Memory B cell (primary cell): ENCODE measurements at places on chromosomes 16 and 17.

- no peak overlapping the region for H3K4me3 ChIP-seq
- no peaks in the 10 kb centered on the region for H3K4me1 ChIP-seq
- H3K36me3 ChIP-seq, result no peaks in the 10 kb centered on the region
- no peak overlapping the region for H3K27ac ChIP-seq
Observed at GRCh38 chr17:43967251-43967875, 13.6 kb upstream of the PYY start.

DNA sequence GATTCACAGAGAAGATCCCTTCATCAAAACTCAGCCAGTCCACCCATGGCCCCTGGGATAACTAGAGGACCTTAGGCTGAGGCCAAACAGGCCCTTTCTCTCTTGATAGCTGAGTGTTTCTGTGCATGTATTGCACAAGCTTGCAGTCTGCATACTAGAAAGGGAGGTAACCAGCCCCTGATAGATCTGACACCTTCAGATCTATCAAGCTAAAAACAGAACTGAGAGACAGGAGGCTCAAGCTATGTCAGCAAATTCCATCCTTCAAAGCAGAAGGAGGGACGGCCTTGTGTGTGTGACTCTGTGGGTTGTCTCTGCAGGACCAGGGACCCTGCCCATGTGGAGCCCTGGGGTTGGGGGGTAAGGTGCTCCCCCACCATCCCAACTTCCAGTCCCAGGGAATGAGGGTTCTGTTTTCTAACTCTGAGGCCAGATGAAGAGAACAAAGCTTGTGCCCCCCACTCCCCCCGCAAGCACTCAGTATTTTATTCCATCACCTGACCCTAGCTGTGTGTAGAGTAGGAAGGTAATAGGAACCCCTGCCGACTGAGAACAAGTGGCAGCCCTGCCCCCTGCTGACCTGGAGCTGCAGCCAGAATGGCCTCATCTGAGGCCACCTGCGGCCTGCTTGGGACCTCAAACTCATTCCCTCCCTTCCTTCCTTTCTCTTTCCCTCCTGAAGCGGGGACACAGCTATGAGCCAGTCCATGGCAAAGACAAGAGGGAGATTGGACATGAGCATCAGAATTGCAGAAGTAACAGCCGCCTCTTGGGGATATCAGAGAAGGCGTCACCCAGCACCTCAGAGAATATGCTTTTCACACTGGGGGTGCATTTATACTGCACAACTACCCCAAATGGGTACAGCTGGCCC lies 63.8 kb downstream of the SMPD3 start:
- peak overlapping the region; percentile 48 for H3K4me3 ChIP-seq
- peaks cover 44% of the 10 kb centered on the region for H3K4me1 ChIP-seq
- H3K36me3 ChIP-seq, result no peaks in the 10 kb centered on the region
- peak; percentile 28 for DNase-seq

GRCh38 chr16:84292011-84292410 lies 2.7 kb upstream of the WFDC1 start:
- DNase-seq, result no peak
- H3K27me3 ChIP-seq, result peaks cover 31% of the 10 kb centered on the region
- H3K27ac ChIP-seq, result no peak overlapping the region
- peaks cover 8% of the 10 kb centered on the region for H3K4me1 ChIP-seq
- H3K4me3 ChIP-seq, result no peak overlapping the region

DNA sequence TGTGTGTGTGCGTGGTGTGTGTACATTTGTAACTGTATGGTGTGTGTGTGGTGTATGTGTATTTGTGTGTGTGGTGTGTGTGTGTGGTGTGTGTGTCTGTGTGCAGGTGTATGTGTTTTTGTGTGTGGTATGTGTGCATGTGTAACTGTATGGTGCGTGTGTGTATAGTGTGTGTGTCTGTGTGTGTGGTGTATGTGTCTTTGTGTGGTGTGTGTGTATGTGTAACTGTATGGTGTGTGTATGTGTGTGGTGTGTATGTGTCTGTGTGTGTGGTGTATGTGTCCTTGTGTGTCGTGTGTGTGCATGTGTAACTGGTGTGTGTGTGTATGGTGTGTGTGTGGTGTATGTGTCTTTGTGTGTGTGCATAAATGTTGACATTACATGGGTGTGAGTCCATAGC lies 163.7 kb upstream of the PLCG2 start:
- no peak for DNase-seq
- H3K4me1 ChIP-seq, result peaks cover 9% of the 10 kb centered on the region
- H3K4me3 ChIP-seq, result no peak overlapping the region
- H3K27ac ChIP-seq, result no peak overlapping the region
- H3K36me3 ChIP-seq, result peaks cover 7% of the 10 kb centered on the region

DNA sequence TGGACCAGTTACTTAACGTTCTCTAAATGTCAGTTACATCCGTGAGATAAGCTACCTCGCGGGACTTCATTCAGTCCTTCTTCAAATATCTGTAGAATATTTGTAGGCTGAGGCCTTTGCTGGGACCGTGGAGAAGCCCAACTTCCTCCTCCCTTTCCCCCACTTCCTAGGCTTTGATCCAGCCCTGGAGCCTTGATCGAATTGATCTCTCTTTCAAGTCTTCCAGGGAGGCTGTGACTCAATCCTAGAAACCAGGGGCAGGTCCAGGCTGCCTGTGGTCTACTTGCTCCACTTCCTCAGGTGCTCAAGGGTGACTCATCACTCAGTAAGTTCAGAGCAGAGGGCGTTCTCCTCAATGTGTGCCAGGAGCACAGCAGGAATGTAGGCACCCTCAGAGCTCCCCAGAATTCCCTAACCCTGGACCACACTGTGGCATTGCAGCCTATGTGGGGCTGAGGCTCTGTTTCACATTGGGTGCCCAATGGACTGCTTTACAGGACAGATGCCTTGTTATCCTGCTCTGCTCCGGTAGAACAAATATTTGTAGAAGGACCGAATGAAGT lies 11.2 kb upstream of the CEP20 start:
- no peaks in the 10 kb centered on the region for H3K36me3 ChIP-seq
- H3K4me1 ChIP-seq, result peaks cover 13% of the 10 kb centered on the region
- no peak overlapping the region for H3K27ac ChIP-seq
- DNase-seq, result no peak
- no peak overlapping the region for H3K4me3 ChIP-seq

GRCh38 chr17:41480136-41480535 lies 815 bp downstream of the KRT35 start:
- peaks cover 4% of the 10 kb centered on the region for H3K4me1 ChIP-seq
- no peaks in the 10 kb centered on the region for H3K36me3 ChIP-seq
- no peak for DNase-seq
- no peak overlapping the region for H3K27ac ChIP-seq

- H3K27me3 ChIP-seq, result no peaks in the 10 kb centered on the region
- H3K36me3 ChIP-seq, result no peaks in the 10 kb centered on the region
- no peak overlapping the region for H3K27ac ChIP-seq
- H3K4me3 ChIP-seq, result no peak overlapping the region
- H3K4me1 ChIP-seq, result no peaks in the 10 kb centered on the region
Observed at GRCh38 chr17:22286337-22287041, 594.2 kb downstream of the KCNJ18 start.

GRCh38 chr17:3447625-3448024 lies 14.0 kb upstream of the OR1E2 start:
- peaks cover 7% of the 10 kb centered on the region for H3K27me3 ChIP-seq
- H3K4me3 ChIP-seq, result no peak overlapping the region
- H3K4me1 ChIP-seq, result peaks cover under 1% of the 10 kb centered on the region
- no peak overlapping the region for H3K27ac ChIP-seq
- H3K36me3 ChIP-seq, result no peaks in the 10 kb centered on the region
- no peak for DNase-seq

DNA sequence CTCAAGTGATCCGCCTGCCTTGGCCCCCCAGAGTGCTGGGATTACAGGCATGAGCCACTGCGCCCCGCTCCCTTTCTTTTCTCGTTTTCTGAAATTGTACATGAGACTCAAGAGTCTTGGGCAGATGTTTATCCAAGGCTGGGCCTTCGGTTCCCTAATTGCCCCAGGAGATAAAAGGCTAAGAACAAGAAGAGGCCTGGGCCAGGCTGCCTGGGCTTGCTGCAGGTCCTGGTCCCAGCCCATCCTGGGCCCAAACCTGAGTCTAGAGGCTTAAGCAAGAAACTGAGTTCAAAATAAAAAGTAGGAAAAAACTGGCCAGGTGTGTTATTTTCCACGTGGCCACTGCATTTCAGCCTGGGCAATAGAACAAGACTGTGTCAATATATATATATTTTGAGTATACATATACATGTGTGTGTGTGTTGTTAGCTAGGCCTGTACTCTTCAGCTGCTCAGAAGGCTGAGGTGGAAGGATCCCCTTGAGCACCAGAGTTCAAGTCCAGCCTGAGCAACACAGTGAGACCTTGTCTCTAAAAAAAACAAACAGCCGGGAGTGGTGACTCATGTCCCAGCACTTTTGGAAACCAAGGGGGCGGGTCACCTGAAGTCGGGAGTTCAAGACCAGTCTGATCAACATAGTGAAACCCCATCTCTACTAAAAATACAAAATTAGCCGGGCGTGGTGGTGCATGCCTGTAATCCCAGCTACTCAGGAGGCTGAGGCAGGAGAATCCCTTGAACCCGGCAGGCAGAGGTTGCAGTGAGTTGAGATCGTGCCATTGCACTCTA lies 6.8 kb upstream of the CLUH start:
- H3K36me3 ChIP-seq, result no peaks in the 10 kb centered on the region
- no peak overlapping the region for H3K27ac ChIP-seq
- no peaks in the 10 kb centered on the region for H3K4me1 ChIP-seq
- H3K27me3 ChIP-seq, result peaks cover 2% of the 10 kb centered on the region

- DNase-seq, result no peak
- H3K36me3 ChIP-seq, result no peaks in the 10 kb centered on the region
- no peak overlapping the region for H3K27ac ChIP-seq
- no peaks in the 10 kb centered on the region for H3K27me3 ChIP-seq
- no peaks in the 10 kb centered on the region for H3K4me1 ChIP-seq
- H3K4me3 ChIP-seq, result no peak overlapping the region
Observed at GRCh38 chr16:49617710-49618330, 238.1 kb downstream of the ZNF423 start.

DNA sequence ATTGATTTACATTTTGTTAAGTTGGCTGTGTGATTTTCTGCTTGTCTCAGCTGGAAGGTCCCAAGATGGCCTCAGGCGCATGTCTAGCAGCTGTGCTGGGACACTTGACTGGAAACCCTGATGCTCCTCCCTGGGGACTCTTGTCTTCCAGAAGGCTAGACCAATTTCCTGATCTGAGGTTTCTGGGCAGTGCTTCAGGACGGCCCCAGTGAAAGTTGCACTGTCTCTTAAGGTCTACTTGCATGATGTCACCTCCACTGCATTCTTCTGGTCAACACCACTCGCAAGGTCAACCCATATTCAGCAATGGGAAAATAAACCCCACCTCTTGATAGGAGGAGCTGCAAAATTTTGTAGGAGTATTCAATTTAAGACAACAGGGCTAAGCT lies 116.0 kb downstream of the SALL1 start:
- H3K27me3 ChIP-seq, result peaks cover 1% of the 10 kb centered on the region
- no peak for DNase-seq
- no peaks in the 10 kb centered on the region for H3K36me3 ChIP-seq
- H3K27ac ChIP-seq, result no peak overlapping the region
- H3K4me3 ChIP-seq, result no peak overlapping the region

- no peak overlapping the region for H3K4me3 ChIP-seq
- H3K27me3 ChIP-seq, result no peaks in the 10 kb centered on the region
- no peaks in the 10 kb centered on the region for H3K4me1 ChIP-seq
Observed at GRCh38 chr17:41871789-41872188, 6.6 kb upstream of the KLHL11 start.

- no peak for DNase-seq
- no peaks in the 10 kb centered on the region for H3K4me1 ChIP-seq
- H3K36me3 ChIP-seq, result no peaks in the 10 kb centered on the region
- peaks cover 18% of the 10 kb centered on the region for H3K27me3 ChIP-seq
- no peak overlapping the region for H3K4me3 ChIP-seq
- H3K27ac ChIP-seq, result no peak overlapping the region
Observed at GRCh38 chr17:10815319-10815718, 11.4 kb upstream of the TMEM238L start.

GRCh38 chr16:58493756-58494431 lies 6.0 kb upstream of the NDRG4 start:
- no peak for DNase-seq
- no peak overlapping the region for H3K4me3 ChIP-seq
- H3K4me1 ChIP-seq, result peaks cover 9% of the 10 kb centered on the region
- H3K27me3 ChIP-seq, result peaks cover 12% of the 10 kb centered on the region

DNA sequence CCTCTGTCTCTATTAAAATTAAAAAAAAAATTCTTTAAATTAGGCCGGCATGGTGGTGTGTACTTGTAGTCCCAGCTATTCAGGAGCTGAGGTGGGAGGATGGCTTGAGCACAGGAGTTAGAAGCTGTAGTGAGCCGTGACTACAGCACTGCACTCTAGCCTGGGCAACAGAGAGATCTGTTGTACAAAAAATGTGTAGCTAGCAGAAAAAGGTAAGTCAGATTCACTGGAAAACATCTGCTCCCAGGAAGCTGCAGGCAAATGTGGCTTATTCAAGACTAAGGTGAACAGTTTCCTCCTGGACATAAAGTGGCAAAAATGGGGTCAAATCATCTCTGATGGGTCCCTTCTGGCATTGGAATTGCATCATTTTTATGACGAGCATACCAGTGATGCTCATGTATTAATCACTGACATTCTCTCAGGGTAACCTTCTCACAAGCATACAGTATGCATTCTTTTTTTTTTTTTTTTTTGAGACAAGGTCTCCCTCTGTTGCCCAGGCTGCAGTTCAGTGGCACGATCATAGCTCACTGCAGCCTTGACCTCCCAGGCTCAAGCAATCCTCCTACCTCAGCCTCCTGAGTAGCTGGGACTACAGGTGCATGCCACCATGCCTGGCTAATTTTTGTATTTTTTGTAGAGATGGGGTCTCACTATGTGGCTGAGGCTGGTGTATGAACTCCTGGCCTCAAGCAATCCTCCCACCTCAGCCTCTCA lies 48.7 kb downstream of the CPPED1 start:
- H3K36me3 ChIP-seq, result peaks cover 5% of the 10 kb centered on the region
- no peaks in the 10 kb centered on the region for H3K27me3 ChIP-seq
- H3K27ac ChIP-seq, result no peak overlapping the region

GRCh38 chr16:83813823-83814658 lies 6.3 kb downstream of the HSBP1 start:
- H3K4me3 ChIP-seq, result no peak overlapping the region
- no peak for DNase-seq
- no peak overlapping the region for H3K27ac ChIP-seq
- H3K36me3 ChIP-seq, result peaks cover 16% of the 10 kb centered on the region

DNA sequence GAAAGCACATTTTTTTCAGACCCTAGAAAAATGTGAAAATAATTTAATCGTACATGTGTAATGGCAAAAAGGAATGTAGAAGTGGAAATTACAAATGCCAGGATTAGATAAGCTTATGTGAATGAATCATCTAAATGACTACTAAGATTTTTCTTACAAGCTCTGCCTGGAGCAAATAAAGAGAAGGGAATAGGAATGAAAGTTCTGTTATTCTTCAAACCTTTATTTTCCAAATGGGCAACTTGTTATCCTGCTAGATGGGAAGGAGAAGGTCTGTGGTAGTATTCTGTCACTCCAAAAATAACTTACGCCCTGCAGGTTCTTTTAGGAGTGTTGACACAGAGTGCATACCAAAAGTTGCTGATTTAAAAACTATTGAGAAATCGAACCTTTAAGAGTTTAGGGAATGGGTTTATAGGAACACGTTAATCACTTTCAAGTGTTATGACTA lies 9.7 kb downstream of the CTCF start:
- H3K4me1 ChIP-seq, result peaks cover 7% of the 10 kb centered on the region
- H3K27me3 ChIP-seq, result no peaks in the 10 kb centered on the region
- H3K27ac ChIP-seq, result no peak overlapping the region
- H3K36me3 ChIP-seq, result peaks cover 13% of the 10 kb centered on the region
- no peak overlapping the region for H3K4me3 ChIP-seq
- DNase-seq, result no peak

GRCh38 chr17:35889241-35889640 lies 9.1 kb upstream of the CCL5 start:
- H3K4me1 ChIP-seq, result peaks cover 2% of the 10 kb centered on the region
- peaks cover 3% of the 10 kb centered on the region for H3K27me3 ChIP-seq
